ENCODE measurements at places on chromosomes 4 and X.

- DNase-seq, result no peak
Measured at GRCh38 chrX:153731117-153731844, 6.6 kb downstream of the ABCD1 start.

DNA sequence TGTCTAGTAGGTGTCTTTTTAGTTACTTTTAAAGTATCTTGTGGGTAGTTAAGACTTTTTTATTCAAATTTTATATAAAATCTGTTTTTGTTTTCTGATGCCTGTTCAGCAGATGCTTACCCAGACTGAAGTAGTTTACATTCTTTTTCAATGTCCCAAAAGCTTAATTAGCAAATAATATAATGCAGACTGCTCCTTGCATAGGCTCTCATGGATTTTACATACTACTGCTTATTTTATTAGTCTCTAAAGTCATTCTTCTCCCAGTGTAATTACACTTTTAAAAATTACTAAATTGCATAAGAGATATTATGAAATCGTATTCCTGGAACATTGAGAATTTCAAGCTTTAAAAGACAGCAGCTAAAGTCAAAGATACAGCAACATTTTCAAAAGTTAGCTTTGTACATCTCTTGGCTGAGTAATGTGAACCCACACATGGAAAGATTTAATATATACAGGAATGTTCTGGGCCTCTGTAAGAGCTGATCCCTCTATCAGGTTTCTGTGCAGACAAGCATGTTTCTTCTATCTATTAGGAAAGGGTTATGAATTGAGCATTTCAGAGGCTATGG is 148.4 kb upstream of the SPRY1 start:
- DNase-seq, result no peak

DNA sequence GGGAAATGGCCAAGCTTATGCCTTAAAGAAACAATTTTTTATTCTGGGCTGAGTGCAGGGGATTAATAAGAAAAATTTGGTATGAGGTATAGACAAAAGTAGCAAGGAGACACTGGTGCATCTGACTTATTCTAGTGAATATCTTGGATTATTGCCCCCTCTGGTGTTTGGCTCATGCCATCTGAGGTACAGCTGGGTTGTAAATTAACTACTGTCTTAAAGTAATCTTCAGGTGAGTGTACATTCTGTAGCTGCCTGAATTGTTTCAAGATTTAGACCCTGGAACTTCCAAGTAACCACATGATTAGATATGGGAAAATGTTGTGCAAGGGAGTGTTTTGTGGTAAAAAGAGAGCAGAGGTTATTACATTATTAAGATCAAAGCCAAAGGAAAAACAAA is 988.7 kb downstream of the FAM133A start:
- DNase-seq, result no peak

- no peak for DNase-seq
Measured at GRCh38 chr4:145097331-145097820, 620 bp downstream of the ANAPC10 start.

- no peak for DNase-seq
Measured at GRCh38 chrX:154735695-154736393, 15.0 kb downstream of the GAB3 start.

DNA sequence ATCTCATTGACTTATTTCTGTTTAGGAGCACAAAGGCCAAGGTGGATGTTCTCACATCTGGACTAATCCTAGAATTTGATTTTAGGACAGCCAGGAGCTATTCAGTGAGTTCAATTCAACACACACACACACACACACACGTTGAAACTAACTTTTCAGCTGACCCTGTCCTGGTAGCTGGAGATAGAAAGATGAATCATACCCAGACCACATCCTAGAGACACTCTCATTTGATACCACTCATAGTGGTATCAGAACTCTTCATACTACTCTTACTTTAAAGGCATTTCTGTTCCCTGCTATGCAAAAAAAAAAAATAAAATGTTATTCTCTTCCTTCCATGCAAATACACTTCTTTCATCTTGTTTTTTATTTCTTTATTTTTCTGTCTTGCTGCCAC is 36.7 kb downstream of the KLF8 start:
- DNase-seq, result no peak

GRCh38 chrX:41391606-41392005 is 55.5 kb upstream of the NYX start:
- DNase-seq, result no peak

DNA sequence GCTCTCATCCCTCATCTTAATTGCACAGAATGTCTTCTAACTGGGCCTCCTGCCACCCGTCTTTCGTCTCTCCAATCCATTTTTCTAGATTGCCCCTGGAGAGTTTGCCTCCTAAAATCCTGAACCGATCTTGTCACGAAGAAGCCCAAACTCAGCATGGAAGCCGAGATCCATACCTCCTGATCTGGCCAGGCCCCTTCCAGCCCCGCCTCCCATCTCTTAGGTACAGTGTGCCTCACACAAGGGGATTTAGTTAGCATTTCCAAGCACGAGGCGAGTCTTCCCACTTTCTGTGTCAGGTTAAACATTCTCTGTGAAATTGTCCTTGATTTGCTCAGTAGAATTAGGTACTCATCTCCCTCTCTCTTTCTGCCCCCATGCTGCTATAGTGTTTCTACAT is 80.0 kb upstream of the TENM3 start:
- DNase-seq, result no peak

DNA sequence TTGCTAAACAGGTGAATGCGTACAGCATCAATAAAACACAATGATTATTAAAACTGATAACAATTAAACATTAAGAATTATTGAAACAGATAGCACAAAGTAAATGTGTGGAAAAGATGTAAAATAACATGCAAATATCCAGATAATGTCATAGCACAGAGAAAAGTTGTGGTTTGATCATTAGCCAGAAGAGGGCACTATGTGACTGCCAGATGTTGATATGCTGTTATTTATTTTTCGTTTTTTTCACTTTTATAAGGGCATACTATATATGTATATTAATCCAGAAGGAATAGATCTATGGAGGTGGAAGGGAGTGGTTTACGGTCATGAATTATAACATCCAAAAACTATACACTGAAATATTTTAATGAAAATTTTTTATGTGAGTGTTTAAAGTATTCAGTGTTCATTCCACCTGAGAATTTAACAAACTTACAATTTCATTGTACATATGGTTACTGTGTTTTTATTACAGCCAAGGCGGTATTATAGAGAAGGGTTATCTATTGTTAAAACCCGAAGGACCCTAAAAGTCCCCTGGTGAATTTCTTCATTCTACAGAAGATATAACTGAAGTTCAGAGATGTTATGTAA is 211.9 kb upstream of the UGT8 start:
- no peak for DNase-seq

- no peak for DNase-seq
Measured at GRCh38 chr4:54256491-54257486, 27.7 kb downstream of the PDGFRA start.

GRCh38 chr4:157004279-157005161 is 32.9 kb upstream of the PDGFC start:
- DNase-seq, result no peak

- DNase-seq, result no peak
Measured at GRCh38 chr4:40843696-40844095, 93.9 kb downstream of the NSUN7 start.

GRCh38 chrX:130556951-130557350 is 155.2 kb downstream of the RBMX2 start:
- no peak for DNase-seq

DNA sequence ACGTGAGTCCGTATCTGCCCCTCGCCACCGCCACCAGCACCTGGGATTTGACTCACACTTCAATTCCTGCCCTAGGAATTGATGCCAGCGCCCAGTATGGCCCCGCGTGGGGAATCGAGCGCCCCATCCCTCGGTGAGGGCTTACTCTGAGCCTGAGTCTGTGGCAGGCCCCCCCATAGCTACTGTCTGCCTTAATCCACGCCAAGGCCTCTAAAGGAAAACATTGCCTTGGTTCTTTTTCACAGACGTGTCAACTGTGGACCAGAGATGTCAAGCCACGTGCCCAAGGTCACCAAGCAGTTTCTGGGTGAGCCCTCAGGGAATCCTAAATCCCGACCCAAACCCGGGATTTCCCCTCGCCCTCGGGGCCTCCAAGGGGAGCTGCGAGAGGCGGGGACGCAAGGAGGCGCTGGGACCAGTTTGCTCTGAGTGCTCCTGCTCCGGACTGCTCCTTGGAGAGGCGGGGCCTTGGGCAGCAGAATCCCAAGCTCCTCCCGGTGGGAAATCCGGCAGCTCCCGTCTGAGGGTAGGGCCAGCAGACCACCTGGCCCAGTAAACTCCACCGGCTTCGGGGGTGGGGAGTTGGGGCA is 12.9 kb downstream of the MSX1 start:
- DNase-seq, result no peak

DNA sequence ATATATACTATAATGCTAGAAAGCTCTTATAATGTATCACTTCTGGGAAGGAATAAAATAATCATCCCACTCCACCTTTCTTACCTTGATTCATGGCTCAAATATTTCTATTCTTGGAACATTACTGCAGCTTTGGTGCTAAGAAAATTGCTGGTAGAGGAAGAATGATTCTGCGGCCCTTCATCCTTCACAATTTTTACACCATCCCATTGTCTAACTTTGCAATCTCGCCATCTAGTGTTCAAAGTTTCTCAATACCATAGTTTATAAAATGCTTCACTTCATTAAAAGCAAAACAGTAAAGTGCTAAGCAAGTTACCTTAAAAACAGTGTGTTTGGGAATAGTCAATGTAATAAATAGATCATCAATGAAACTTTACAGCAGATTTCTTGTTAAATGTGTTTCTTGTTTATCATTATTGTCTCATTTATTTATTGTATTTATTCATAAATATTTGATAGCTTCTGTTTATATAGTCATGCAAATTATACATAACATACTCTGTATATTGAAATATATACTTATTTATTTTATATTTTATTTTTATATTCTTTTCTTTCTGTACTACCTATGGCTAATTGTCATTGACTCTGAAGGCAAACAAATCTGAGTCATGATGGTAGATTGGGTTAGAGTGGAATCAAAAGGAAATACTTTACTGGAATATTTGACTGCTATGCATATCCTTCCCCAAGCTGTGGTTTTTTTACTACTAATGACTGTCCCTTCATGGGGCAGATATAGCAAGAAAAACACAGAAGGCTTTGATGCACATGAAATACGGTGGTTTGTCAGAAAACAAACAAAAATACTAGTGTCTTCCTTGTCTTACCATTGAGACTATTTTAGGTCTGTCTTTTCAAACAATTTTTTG is 390.7 kb downstream of the MAPK10 start:
- DNase-seq, result peak; percentile 48

- no peak for DNase-seq
Measured at GRCh38 chrX:15546745-15547144, 46.1 kb downstream of the BMX start.

- DNase-seq, result no peak
Measured at GRCh38 chr4:48832571-48832970, 1.7 kb downstream of the OCIAD1 start.

- no peak for DNase-seq
Measured at GRCh38 chr4:62622089-62622488, 1422.0 kb downstream of the ADGRL3 start.

DNA sequence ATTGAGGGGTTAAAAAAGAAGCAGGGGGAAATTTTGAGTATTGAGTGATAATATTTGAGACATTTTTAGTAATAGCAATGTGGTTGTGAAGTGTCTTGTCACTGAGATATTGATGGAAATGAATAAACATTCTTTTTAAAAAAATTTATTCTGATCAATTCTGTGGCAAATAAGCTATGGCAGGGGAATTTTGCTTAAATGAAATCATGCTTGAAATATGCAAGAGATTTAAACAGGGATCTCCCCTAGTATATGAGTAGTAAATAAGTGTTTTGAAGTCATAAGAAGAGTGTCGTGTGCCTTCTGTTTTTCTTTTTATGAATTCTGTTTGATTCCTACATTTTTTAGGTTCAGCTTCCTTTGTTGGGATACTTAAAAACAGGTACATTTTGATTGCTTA is 23.2 kb downstream of the IL15 start:
- no peak for DNase-seq

GRCh38 chr4:78337244-78338020 is 214.1 kb upstream of the ANXA3 start:
- no peak for DNase-seq

GRCh38 chr4:126701756-126702155 is 931.0 kb upstream of the INTU start:
- no peak for DNase-seq

DNA sequence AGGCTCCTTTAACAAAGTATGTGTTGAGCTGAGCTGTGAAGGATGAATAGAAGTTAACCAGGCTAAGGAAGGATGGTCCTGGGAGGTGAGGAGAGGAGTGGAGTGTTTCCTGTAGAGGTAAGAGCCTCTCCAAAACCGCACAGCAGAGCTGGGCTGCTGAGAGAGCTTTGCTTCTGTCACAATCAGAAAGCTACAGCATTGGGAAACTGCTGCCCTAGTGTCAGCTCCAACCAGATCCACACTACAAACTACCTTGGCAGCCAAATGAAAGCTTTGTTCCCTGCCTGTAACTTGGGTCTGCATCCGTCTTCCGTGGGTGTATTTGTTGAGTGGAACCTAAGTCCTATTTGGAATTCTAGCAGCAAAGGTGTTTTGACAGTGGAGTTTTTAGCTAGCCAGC is 91.8 kb downstream of the REPS2 start:
- DNase-seq, result no peak

DNA sequence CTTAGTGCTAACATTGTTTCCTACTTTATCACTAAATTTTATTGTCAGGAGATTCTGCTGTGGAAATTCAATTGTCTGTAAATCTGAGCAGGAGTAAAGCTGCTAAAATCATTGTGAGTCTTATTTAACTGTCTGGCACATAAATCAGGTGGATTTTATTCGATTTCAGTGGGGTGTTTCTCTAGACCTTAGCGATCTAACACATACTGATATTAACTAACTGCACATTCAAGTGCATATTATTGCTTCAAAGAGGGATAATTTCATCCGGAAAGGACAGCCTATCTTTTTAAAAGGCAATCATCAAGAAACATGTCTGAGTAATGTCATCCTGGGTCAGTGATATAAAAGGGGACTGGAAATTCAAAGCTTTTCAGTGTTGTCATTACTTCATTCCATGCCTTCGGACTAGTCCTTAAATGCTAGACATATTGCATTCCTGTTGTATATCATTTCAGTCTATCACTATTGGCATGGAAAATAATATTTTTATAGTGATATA is 388.7 kb downstream of the PCDH10 start:
- DNase-seq, result no peak

All from left renal cortex interstitium (tissue), 4 donors.